Brain pericyte (primary cell): ENCODE measurements at places on chromosomes 7 and 10.

- peak; percentile 94 for DNase-seq
Measured at GRCh38 chr10:34280599-34281374, 534.3 kb downstream of the PARD3 start.

GRCh38 chr7:31066516-31067130, 14.5 kb downstream of the ADCYAP1R1 start:
- no peak for DNase-seq

DNA sequence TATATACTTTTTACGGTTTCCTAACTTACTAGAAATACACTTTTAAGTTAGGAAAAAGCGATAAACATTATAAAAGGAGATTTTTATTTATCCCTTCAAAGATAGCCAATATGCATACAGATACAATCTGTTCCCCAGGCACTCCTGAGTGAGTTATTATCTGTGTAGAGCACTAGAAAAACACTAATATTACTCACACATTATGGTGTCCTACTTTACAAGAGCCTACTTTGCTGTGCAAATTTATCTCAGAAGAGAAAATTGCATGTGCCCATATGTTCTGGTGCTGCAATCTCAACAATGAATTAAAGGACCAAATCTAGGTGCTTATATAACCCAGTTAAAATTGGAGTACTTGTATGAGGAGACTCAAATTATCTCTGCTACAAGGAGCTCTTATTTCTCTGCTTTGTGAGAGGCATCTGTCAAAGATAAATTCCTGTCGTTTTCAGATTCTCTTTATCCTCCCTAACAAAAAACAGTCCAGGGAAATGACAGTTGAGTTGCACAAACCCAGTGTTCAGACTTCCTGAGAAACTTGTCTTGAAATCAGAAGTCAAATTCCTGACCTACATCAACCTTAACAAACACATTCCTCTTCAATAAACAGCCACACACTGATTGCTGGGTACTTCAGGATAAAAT, 28.9 kb downstream of the CPA1 start:
- no peak for DNase-seq

GRCh38 chr10:4498711-4499251, 327.2 kb upstream of the AKR1E2 start:
- peak; percentile 47 for DNase-seq

DNA sequence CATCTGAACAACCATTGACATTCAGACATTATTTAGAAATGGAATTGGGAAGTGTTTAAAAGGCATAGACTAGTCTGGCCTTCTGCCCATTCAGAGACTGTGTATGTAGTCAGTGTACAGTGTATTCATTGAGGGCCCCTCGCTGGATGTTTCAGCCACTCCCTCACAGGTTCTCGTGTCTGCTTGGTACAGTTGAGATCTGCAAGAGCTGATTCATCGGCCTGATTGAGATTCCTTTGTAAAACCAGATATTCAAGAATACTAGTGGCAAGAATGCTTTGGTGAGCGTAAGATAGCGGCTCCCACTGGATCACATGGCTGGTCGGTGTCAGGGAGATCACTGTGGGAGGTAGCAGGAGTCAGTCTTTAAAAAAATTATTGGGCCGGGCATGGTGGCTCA, 119.5 kb downstream of the TCF7L2 start:
- no peak for DNase-seq

GRCh38 chr7:4692055-4692454, 10.0 kb downstream of the FOXK1 start:
- no peak for DNase-seq

GRCh38 chr10:121510201-121510771, 88.0 kb downstream of the FGFR2 start:
- no peak for DNase-seq

- DNase-seq: no peak
Measured at GRCh38 chr10:132064771-132065437, 842 bp upstream of the JAKMIP3 start.

GRCh38 chr10:132103116-132103910, 37.6 kb downstream of the JAKMIP3 start:
- DNase-seq: no peak

- no peak for DNase-seq
Measured at GRCh38 chr7:78323118-78323517, 524.5 kb downstream of the PHTF2 start.

GRCh38 chr10:9291081-9291480, 1236.6 kb downstream of the GATA3 start:
- no peak for DNase-seq

- no peak for DNase-seq
Measured at GRCh38 chr7:24709051-24709450, 48.2 kb downstream of the GSDME start.

GRCh38 chr10:126661841-126662515, 8.5 kb downstream of the C10orf90 start:
- no peak for DNase-seq

DNA sequence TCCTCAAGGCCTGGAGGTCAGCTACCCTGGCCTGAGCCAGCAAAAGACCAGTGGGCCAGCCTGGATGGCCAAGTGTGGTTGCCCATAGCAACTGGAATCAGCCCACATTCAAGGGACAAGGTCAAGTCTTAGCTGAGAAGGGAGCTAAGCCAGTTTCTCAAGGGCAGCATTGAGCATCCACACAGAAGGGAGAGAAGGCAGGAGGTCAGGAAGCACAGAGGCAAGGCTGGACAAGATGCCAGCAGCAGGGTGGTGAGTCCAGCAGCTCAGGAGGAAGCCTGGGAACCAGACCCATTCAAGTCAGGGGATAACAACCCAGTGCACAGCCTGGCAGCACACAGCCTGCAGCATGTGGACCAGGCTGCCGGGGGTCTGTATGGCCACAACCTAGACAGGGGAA, 54.0 kb upstream of the ZMIZ1 start:
- no peak for DNase-seq

DNA sequence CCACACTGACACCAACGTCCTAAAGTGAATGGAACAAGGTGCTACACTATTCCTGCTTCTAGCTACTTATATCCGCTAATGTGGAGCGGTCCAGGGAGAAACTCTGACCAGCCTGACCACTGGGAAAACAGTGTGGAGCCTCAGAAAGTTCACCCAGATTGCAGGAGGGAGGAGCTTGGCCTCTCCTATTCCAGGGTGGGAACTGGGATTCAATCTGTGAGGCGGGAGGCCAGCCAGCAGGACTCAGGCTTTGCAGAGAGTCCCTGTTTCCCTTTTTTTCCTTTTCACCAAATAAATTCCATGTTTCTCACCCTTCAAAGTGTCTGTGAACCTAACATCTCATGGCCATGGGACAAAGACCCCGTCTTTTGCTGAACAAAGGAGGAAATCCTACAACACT, 86.4 kb upstream of the SEMA3C start:
- no peak for DNase-seq
